ENCODE measurements at places on chromosomes 11 and 22. TPM values are rescaled to one million over a fixed set of nuclear protein-coding genes. Genes with fewer than 3 reads are reported as not detected.
A peak's percentile ranks its signal among the peaks of the same experiment; 100 is the strongest.

DNA sequence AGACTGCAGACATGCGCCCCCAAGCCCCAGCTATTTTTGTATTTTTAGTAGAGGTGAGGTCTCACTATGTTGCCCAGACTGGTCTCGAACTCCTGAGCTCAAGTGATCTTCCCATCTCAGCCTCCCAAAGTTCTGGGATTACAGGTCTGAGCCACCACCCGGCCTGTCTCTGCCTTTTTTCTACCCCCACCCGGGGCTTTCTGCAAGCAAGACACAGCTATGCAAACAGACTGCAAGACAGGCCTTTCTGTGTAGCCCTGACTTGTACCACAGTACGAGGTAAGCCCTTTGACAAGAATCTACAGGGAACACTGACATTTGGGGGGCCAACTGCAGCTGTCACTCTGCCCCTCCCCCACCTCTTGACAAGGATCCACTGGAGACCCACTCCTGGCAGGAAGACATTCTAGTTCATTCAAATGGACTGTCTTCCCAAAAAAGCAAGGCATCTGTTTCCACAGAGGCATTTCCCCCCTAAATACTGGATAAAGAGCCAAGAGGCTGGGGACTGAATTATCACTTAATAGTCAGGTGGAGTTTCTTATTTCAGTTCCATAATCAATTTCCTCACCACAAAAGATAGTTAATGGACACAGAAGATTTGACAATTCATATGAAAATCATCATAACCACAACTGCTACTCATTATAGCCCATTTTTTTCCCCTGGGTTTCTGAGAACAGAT lies 118.2 kb downstream of the ABTB2 start:
- no peak for DNase-seq
- peak overlapping the region; percentile 28 for H3K4me3 ChIP-seq
- no peaks in the 10 kb centered on the region for H3K36me3 ChIP-seq
- peaks cover 71% of the 10 kb centered on the region for H3K4me1 ChIP-seq
- no peak overlapping the region for H3K27ac ChIP-seq

DNA sequence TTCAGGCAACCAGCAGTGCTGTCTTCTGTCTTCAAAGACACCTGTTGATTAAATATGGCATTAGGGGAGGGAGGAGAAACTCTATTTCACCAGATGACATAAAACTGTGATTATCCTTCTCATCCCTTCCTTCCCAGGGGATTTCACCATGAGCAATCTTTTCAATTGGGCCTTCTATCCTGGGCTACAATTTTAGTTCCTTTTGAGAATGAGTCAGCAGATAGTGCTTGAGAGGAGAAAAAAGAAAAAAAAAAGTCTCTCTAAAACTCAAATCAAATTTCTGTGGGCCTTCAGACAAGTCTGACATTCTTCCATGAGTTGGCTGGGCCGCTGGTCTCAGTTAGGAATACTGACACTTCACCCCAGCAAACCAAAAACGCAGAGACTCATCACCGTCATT lies 7.2 kb downstream of the FLI1 start:
- H3K27me3 ChIP-seq: no peaks in the 10 kb centered on the region
- DNase-seq: no peak
- H3K36me3 ChIP-seq: peaks cover 7% of the 10 kb centered on the region
- H3K27ac ChIP-seq: peak overlapping the region; percentile 53
- H3K4me1 ChIP-seq: peaks cover 95% of the 10 kb centered on the region
- no peak overlapping the region for H3K4me3 ChIP-seq

- H3K27me3 ChIP-seq: no peaks in the 10 kb centered on the region
- no peak overlapping the region for H3K4me3 ChIP-seq
- H3K4me1 ChIP-seq: peaks cover 53% of the 10 kb centered on the region
- no peak for DNase-seq
These were observed 11.1 kb downstream of the APOL3 start for GRCh38 chr22:36149441-36149840.

DNA sequence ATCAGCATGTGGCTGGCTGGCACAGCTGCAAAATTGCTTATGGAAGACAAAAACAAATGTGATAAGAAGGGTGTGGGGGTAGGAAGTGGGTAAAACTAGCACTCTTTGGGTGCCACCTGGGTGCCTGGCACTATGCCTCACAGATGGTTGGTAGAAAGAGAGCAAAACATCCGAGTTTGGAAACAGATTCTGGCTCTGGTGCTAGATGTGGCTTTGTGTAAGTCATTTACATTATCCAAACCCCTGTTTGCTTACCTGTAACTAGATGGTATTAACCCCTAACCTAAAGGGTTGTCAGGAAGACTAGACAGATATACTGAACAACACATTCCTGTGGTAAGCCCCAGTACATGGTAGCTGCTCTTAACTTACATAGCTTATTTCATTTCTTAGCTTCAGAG lies 905.6 kb downstream of the DLG2 start:
- H3K4me3 ChIP-seq: no peak overlapping the region
- H3K27me3 ChIP-seq: no peaks in the 10 kb centered on the region
- H3K27ac ChIP-seq: no peak overlapping the region
- H3K4me1 ChIP-seq: no peaks in the 10 kb centered on the region
- DNase-seq: no peak

GRCh38 chr22:18066181-18066859 lies 11.5 kb upstream of the PEX26 start:
- no peaks in the 10 kb centered on the region for H3K36me3 ChIP-seq
- H3K4me1 ChIP-seq: no peaks in the 10 kb centered on the region
- peaks cover 30% of the 10 kb centered on the region for H3K27me3 ChIP-seq

DNA sequence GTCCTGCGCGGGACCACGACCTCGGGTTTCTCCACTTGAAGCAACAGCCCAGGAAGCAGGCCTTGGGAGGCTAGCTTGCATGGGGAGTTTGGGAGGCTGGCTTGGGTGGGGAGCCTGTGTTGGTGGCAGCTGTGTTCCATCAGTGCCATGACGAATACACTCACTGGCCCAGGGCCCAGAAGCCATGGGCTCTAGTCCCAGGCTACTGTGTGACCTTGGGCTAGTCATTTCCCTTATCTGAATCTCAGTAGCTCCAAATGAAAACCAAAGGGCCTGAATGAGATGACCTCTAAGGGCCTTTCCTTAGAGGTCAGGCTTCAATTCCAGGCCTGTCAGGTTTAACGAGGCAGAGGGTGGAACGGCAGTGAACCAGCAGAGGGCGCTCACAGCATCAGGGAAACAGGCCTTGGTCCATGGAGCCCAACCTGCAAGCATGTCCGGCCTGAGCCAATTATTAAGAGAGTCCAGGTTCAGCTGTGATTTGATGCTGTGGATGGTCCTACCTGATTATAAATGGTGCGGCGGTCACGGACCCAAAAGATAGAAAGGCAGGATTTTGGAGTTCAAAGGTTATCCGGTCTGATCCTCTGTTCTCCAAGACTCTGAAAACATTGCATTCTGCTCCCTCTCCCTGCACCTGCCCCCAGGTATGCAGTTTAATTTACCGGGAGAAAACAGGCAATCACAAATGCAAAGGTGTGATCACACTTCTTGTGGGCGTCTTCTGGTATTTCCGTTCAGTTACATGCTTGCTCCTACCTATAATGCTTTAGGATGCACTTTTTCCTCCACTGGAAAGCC lies 15.9 kb downstream of the PTPN5 start:
- no peak overlapping the region for H3K4me3 ChIP-seq
- H3K4me1 ChIP-seq: peaks cover 14% of the 10 kb centered on the region
- no peaks in the 10 kb centered on the region for H3K36me3 ChIP-seq
- H3K27ac ChIP-seq: no peak overlapping the region
- DNase-seq: peak; percentile 75

GRCh38 chr11:62575837-62576236 lies 2.1 kb upstream of the EEF1G start:
- peaks cover 38% of the 10 kb centered on the region for H3K4me1 ChIP-seq
- no peak overlapping the region for H3K27ac ChIP-seq
- H3K4me3 ChIP-seq: peak overlapping the region; percentile 100
- no peaks in the 10 kb centered on the region for H3K27me3 ChIP-seq
- peaks cover 40% of the 10 kb centered on the region for H3K36me3 ChIP-seq
- DNase-seq: no peak

DNA sequence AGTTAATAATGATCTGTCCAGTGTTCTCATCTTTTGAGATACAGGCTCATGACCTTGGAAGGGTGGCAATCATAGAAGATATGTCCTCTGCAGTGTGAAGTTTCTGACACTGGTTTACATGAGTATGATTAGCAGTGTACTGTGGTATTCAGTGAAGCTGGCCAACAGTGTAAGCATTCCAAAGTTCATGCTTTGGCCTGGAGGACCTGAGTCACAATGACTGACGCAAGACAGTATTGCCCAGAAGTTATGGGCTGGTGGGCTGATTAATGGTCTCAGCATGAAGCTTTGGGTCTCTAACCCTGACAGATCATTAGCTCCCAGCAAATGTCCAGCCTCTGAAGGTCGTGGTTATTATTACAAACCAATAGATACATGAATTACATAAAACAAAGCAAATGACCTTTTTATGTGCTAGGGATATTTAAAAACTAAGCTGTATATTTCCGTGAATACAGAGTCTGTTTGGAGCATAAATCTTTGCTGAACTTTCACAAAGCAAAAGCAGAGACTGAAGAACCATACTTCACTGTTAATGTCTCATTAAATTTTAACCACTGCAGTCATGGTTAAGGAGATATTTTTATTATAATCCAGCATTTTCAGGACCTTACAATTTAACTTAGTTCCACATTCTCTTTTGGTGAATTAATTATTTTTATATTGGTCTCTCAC lies 28.3 kb upstream of the USP47 start:
- no peak overlapping the region for H3K4me3 ChIP-seq
- no peaks in the 10 kb centered on the region for H3K36me3 ChIP-seq
- no peak for DNase-seq
- H3K27ac ChIP-seq: no peak overlapping the region

- H3K27me3 ChIP-seq: peaks cover 21% of the 10 kb centered on the region
- H3K4me1 ChIP-seq: no peaks in the 10 kb centered on the region
- H3K4me3 ChIP-seq: no peak overlapping the region
- H3K27ac ChIP-seq: no peak overlapping the region
- no peaks in the 10 kb centered on the region for H3K36me3 ChIP-seq
- DNase-seq: no peak
These were observed 78.2 kb downstream of the YAP1 start for GRCh38 chr11:102188488-102188887.

DNA sequence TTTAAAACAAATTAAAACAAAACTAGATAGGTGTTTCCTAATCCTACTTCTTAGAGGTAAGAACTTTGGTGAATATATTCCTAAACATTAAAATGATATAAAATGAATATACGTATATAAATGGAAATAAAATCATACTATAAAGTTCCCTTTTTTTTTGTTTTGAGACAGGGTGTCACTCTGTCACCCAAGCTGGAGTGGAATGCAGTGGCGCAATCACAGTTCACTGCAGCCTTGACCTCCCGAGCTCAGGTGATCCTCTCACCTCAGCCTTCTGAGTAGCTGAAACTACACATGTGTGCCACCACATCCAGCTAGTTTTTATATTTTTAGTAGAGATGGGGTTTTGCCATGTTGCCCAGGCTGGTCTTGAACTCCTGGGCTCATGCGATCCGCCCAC lies 44.9 kb downstream of the NPAT start:
- H3K27ac ChIP-seq: no peak overlapping the region
- DNase-seq: no peak
- H3K4me3 ChIP-seq: no peak overlapping the region

- no peak overlapping the region for H3K27ac ChIP-seq
- no peak for DNase-seq
- peaks cover 47% of the 10 kb centered on the region for H3K27me3 ChIP-seq
- peak overlapping the region; percentile 56 for H3K4me3 ChIP-seq
- H3K36me3 ChIP-seq: no peaks in the 10 kb centered on the region
- H3K4me1 ChIP-seq: peaks cover 12% of the 10 kb centered on the region
These were observed 1.5 kb downstream of the MICAL3 start for GRCh38 chr22:18022876-18023275.

GRCh38 chr11:101915791-101916291 lies 481 bp downstream of the ANGPTL5 start:
- H3K27ac ChIP-seq: peak overlapping the region; percentile 92
- H3K27me3 ChIP-seq: no peaks in the 10 kb centered on the region
- peaks cover 28% of the 10 kb centered on the region for H3K4me1 ChIP-seq
- no peak for DNase-seq
- no peaks in the 10 kb centered on the region for H3K36me3 ChIP-seq
- H3K4me3 ChIP-seq: peak overlapping the region; percentile 97

- DNase-seq: no peak
- H3K27ac ChIP-seq: peak overlapping the region; percentile 81
- no peaks in the 10 kb centered on the region for H3K27me3 ChIP-seq
- H3K36me3 ChIP-seq: peaks cover 7% of the 10 kb centered on the region
- peaks cover 29% of the 10 kb centered on the region for H3K4me1 ChIP-seq
These were observed 16.2 kb downstream of the BAD start for GRCh38 chr11:64268025-64268892.

GRCh38 chr11:7437696-7438095 lies 47.6 kb upstream of the OLFML1 start:
- H3K36me3 ChIP-seq: no peaks in the 10 kb centered on the region
- no peak for DNase-seq
- no peaks in the 10 kb centered on the region for H3K27me3 ChIP-seq

GRCh38 chr11:74541466-74541865 lies 47.9 kb upstream of the LIPT2 start:
- H3K27ac ChIP-seq: no peak overlapping the region
- no peak overlapping the region for H3K4me3 ChIP-seq
- no peaks in the 10 kb centered on the region for H3K4me1 ChIP-seq
- DNase-seq: no peak

DNA sequence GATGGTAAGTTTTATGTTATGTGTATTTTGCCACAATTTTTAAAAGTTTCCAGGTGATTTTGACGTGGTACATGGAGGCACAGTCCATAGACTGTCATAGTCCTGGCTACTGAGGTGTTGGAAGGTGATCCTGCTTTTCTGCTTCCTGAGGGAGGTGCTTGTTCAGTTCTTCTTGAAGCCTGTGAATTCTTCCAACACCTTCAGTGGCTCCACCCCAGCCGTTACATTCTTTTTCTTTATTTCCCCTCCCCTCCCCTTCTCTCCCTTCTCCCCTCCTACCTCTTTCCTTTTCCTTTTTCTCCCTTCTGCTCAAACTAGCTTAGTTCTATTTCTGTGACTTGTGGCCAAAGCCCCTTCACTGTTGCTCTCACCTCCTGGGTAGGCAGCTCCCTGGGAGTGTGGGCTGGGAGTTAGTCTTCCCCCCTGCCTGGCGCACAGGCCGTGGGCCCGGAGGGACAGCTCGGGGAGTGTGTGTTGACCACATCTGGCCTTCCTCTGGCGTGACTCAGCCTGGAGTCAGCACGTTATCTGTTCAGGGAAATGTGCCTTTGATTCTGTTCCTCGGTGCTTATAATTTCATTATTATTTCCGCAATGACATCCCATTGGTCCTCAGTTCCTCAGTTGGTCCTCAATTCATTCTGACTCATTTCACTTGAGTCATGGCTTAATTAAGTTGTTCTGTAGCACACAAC lies 566.2 kb downstream of the TBC1D22A start:
- H3K27me3 ChIP-seq: peaks cover 5% of the 10 kb centered on the region
- no peaks in the 10 kb centered on the region for H3K4me1 ChIP-seq
- H3K27ac ChIP-seq: no peak overlapping the region
- H3K36me3 ChIP-seq: no peaks in the 10 kb centered on the region
- no peak overlapping the region for H3K4me3 ChIP-seq

The PRODH gene
- 1.1 TPM for total RNA-seq

The CHRM1 gene
- not detected for total RNA-seq

The SLC39A13 gene
- 21.0 TPM for total RNA-seq

The C22orf15 gene
- 1.5 TPM for total RNA-seq

The CTSW gene
- 27.8 TPM for total RNA-seq

The MUC6 gene
- total RNA-seq: not detected

Measured in activated T-cell treated with anti-CD3 and anti-CD28 coated beads, Interleukin-2, amount 50 U/mL, for 72 hours (primary cell).